PC-3 (cell line): ENCODE measurements at places on chromosomes 7 and 10.
A peak's percentile ranks its signal among the peaks of the same experiment; 100 is the strongest.

DNA sequence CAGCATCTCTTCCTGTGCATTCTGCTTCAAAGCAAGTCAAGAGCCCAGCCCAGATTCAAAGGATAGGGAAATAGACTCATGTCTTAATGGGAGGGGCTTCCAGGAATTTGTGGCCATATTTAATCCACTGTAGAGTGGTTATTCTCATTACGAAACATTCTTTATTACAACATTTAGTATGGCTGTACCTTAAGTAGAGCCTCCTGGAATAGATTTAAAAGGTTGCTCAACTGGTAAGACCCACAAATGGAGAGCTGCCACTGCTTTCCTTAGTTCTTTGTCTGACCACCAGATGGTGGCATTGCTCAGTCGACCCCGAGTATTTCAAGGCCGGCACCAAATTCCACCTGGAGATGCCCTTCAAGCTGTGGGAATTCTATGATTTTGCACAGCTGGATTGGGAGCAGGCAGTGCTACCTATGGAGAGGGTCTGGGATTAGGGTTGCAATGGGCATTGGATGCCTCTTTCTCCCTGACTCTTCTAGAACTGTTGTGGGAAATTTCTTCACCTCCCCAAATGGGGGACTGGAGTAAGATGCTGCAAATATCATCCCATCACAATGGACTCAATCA, 102.2 kb downstream of the RBM20 start:
- peak; percentile 73 for DNase-seq

DNA sequence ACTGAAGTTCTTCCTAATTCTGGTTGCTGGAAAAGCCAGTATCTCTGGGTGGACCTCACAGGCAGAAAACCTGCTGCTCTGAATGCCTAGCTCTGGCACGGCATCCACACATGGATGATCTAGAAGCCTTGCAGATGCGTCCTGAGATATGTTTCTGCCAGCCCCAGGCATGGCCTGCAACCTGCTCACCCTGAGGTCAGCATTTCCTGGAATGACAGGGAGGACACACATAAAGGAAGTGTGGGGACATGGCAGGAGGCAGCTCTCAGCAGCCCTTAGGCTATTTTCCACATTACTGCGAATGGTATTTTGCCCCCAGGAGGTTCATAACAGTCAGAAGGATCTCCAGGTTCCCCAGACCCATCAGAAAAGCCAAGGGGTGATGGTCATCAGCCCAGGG, 23.2 kb downstream of the PLXNA4 start:
- DNase-seq = no peak

DNA sequence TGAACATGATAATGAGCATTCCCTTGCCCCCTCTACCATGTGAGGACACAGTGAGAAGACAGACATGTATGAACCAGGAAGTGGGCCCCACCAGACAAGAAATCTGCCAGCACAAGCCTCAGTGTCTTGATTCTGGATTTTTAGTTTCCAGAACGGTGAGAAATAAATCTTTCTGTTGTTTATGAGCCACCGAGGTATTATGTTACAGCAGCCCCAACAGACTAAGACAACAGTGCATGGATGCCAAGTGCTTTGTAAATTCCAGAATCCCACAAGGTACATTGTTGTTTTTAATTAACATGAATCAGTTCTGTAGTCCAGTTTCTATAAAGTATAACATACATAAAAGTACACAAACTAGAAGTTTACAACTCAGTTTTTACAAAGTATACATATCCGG, 162.2 kb downstream of the ARHGAP21 start:
- DNase-seq = peak; percentile 39

- DNase-seq = no peak
Measured at GRCh38 chr7:50409856-50410745, 40.0 kb downstream of the FIGNL1 start.

GRCh38 chr10:14062528-14063260, 268.0 kb downstream of the FRMD4A start:
- DNase-seq = no peak

- DNase-seq = no peak
Measured at GRCh38 chr7:123751821-123752220, 3.0 kb upstream of the WASL start.

DNA sequence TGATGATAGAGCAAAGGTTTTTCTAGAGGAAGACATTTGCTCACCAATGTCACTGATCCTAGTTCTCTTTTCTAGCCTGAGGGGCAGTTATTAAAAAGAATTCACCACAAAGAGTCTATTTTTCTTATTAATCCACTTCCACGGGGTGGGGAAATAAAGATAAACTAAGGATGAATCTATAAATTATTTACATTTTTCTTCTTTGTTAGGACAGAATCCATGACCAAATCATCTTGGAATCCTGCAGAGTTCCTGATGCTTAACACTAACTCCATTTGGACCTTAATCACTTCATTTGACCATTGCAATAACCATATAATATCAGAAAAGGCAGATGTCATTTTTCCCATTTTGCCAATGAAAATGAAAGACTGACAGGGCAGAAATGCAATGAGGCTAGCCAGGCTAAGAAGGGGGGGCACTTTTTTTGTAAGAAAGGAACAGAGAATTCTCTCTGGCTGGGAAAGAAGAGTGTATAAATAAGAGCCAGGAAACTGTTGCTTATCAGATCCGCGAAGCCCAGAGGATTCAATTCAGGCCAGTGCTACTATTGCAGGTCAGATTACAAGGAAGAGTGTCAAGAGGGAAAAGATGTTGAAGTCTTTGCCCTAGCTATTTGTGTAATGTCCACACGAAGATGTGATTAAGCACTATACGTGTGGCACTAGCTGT, 433.2 kb downstream of the TNS3 start:
- DNase-seq = no peak

DNA sequence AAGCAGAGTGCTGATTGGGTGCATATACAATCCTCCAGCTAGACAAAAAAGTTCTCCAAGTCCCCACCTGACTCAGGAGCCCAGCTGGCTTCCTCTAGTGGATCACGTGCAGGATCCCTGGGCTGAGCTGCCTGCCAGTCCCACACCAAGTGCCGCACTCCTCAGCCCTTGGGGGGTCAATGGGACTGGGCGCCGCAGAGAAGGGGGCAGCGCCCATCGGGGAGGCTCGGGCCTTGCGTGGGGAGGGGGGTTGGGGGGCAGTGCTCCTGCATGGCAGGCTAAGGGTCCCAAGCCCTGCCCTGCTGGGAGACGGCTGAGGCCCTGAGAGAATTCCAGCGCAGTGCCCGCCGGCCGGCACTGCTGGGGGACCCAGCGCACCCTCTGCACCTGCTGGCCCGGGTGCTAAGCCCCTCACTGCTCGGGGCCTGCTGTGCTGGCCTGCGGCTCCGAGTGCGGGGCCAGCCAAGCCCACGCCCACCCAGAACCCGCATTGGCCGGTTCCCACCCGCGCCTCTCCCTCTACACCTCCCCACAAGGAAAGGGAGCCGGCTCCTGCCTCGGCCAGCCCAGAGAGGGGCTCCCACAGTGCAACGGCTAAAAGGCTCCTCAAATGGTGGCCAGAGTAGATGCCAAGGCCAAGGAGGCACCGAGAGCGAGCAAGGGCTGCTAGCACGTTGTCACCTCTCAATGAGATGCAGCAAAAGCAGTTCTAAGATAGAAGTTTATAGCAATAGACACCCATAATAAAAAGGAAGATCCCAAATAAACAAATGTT, 274.3 kb upstream of the LRRTM3 start:
- DNase-seq = no peak

GRCh38 chr10:70296406-70296899, 12.6 kb upstream of the NPFFR1 start:
- DNase-seq = peak; percentile 96

GRCh38 chr10:32166365-32166764, 110.1 kb upstream of the KIF5B start:
- DNase-seq = no peak

GRCh38 chr10:26432938-26433337, 5.2 kb upstream of the APBB1IP start:
- no peak for DNase-seq

DNA sequence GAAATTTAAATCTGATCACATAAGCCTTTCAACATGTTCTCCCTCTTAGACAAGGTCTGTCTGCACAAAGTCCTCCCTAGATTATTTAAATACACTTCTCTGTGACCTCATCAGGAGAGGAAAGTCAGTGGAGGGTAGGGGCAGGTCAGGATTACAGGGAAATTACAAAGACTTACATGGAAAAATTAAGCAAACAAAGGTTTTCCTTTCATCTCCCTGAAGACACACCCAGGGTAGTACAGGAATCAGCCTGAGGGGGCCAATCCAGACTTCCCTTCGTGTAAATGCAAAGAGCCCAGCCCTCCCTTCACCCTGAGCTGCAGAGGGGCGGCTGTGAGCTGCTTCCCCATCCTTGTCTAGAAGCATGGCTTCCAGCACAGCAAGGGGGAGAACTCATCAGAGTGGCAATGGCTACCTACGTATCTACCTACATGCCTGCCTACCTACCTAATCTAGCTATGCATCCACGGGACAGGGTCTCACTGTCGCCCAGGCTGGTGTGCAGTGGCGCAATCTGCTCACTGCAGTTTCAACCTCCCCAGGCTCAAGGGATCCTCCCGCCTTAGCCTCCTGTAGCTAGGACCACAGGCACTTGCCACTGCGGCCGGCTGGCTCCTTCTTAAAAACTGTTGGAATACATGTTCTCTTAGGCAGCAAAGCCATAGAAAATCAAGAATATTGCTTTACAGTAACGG, 33.2 kb downstream of the PITRM1 start:
- no peak for DNase-seq

DNA sequence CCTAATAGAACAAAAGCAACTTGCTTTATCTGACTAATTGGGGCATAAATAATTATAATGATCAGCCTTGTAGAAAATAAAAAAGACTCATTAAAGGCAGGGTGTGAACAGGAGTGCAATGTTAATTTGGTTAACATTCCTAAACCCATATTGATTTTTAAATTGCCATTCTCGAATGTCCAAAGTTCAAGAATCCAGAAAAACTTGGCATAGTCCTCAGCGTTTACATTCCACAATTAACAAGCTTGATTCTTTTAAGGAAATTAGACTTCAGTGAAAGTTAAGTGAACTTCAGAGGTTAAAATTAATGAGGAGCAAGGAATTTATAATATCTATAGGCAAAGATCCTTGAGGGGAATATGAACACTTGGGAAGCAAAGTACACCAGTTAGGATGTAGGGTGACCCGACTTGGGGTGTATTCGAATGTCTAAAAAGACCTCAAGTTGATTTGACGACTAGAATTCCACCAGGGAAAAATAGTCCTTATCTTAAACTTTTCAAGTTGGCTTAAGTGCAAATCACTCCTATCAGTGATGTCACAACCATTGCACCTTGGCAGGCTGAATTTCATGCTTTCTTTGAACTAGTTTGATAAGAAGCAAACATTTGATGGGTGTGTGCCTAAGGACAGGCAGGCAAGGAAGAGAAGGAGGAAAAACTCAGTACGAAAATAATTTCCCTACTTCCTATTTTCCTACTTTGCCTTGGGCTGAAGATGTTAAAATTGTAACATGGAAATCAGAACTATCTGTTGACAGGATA, 830.4 kb upstream of the COBL start:
- no peak for DNase-seq

DNA sequence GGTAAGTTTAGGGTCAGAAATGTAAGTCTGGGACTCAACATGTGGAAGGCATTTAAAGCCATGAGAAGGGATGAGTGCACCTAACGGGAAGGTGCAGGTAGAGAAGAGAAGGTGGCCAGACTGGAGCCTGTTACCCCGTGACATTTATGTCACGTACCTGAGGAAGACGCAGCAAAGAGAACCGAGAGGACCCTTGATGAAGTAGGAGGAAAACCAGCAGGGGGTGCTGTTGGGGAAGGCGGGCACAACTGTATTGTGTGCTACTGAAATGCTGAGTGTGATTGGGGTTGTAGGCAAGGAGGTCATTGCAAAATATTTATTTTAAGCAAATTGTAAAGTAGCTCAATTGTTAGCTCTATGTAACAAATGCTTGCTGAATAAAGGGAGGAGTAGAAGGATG, 338.2 kb upstream of the PRKCQ start:
- DNase-seq = no peak

DNA sequence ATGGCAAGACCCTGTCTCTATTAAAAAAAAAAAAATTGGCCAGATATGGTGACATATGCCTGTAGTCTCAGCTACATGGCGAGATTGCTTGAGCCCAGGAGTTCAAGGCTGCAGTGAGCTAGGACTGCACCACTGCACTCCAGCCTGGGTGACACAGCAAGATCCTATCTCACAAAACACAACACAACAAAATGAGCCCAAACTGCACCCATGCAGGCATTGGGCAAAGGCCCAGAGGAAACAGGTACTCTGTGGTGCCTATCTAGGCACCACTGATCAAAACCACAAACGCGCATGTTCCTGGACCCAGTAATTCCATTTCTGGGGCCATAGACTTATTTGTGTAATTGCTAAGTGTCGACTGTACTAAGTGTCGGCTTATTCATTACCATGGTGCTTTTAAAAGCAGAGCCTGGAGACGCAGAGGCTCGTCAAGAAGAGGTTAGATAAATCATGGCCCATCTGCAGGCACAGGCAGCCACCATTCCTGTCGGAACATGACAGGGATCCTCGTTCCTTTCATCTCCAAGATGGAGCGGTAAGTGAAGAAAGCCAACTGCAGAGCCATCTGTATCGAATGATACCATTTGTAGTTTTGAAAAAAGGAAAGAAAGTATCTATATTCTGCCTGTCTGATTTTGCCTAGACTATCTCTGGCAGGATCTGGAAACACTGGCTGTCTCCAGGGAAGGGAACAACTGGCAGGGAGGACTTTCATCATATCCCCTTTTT, 160.4 kb upstream of the RHEB start:
- no peak for DNase-seq

- DNase-seq = no peak
Measured at GRCh38 chr10:61338146-61338545, 115.0 kb downstream of the TMEM26 start.

- no peak for DNase-seq
Measured at GRCh38 chr10:80290474-80291220, 1.2 kb upstream of the MAT1A start.

DNA sequence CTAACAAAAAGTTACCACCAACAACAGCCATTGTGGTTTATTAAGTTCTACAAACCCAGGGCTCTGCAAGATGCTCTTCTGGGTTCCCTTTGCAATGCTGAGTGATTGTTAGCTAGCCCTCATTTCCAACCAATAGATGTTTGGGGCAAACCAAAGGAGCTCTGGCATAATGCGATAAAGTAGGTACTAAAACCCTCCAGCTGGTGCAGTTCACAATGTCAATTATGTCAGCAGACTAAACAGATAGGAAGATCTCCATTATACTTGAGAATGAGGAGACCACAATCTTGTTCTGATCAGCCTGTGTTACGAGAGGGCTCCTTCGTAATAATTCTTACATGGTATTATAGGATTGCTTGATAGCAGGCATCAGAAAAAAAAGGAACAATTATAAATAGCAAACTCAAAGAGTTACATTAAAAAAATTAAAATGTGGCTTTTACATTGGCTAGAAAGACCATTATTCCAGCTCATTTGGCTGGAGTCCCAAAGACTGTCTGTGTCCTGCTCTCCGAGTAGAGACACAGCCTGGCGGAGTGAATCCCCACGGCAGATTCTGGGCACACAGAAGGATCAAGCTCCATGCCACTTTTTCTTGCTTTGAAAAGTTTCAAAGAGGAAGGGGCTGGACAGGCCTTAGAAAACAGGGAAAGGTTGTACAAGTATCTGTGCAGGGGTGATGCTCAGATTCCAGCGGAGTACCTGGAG, 93.8 kb downstream of the ZRANB1 start:
- no peak for DNase-seq

GRCh38 chr10:98414932-98415730, at the start of gene PYROXD2:
TSS of gene PYROXD2 (minus strand) at chr10:98415182. CDS start at chr10:98415135, 47 bp downstream.
- DNase-seq = peak; percentile 91
